ENCODE measurements at places on chromosomes 5 and 9.
A peak's percentile ranks its signal among the peaks of the same experiment; 100 is the strongest.

GRCh38 chr5:147578228-147579024 lies 68.6 kb upstream of the DPYSL3 start:
- DNase-seq = peak; percentile 30

DNA sequence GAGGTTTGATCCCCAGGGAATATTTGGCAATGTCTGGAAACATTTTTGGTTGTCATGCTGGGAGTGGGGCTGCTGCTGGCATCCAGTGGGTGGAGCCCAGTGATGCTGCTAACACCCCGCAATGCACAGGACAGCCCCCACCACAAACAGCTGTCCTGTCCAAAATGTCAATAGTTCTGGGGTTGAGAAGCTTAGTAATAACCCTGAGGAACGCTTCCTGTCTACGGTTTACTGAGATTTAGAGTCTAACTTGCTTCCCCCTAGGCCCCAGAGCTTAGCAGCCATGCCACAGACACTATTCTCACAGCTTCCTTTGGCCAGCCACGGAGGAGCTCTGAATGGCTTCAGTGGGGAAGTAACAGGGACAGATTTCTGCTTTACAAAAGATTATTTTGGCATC lies 66.5 kb downstream of the MSX2 start:
- no peak for DNase-seq

DNA sequence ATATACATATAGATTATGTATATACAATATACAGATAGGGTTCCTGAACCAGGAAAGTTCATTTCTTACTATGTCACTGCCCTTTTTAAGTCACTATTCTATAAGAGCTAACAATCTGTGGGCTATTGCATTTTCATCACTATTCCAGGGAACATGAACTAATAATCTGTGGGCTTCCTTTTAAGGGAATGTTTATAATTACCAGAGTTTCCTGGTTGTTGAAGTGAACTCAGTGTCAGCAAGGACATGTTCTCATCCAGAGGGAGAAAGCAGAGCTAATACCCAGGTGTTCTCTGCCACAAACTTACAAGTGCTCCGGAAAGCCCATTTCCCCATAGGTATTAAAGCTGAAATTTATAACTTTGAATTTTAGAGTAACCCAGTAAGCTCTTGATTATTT lies 69.6 kb downstream of the CWC27 start:
- no peak for DNase-seq

- no peak for DNase-seq
Measured at GRCh38 chr5:172093965-172094364, 87.5 kb upstream of the FBXW11 start.

DNA sequence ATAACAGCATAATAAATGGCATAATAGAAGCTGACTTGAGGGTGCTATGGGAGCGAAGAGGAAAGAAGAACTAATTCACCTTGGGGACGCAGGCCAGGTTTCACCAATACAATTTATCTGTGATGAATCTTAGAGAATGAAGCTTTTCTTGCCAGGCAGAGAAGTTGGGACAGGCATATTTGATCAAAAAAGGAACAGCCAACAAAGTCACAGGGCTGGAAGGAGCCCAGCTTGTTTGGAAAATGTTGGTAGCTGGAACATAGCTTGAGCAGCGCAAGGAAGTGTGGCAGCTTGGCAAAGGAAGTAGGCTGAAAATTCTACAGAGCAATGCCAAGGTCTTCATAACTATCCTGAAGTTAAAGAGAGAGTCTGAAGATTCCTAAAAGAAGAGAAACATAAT lies 181.5 kb upstream of the OR13F1 start:
- DNase-seq = no peak

DNA sequence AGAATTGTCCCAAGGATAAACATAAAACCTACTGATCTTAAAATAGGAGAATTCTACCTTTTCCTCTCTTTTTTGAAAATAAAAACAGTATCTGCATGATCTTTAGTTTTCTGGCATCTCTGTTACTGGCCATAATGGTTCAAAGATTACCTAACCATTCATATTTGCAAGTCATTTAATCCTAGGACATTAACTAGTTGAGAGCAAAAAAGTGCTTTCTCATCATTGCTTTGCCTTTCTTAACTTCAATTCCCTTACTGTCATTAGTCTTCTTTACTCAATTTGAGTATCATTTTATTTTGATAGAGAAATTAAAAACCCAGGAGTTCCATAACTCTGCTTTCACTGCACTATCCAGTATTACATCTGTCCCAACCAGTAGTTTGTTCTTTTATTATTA lies 68.6 kb downstream of the RFX3 start:
- DNase-seq = no peak

GRCh38 chr9:136326061-136326760 lies 1.1 kb upstream of the GPSM1 start:
- DNase-seq = peak; percentile 48

DNA sequence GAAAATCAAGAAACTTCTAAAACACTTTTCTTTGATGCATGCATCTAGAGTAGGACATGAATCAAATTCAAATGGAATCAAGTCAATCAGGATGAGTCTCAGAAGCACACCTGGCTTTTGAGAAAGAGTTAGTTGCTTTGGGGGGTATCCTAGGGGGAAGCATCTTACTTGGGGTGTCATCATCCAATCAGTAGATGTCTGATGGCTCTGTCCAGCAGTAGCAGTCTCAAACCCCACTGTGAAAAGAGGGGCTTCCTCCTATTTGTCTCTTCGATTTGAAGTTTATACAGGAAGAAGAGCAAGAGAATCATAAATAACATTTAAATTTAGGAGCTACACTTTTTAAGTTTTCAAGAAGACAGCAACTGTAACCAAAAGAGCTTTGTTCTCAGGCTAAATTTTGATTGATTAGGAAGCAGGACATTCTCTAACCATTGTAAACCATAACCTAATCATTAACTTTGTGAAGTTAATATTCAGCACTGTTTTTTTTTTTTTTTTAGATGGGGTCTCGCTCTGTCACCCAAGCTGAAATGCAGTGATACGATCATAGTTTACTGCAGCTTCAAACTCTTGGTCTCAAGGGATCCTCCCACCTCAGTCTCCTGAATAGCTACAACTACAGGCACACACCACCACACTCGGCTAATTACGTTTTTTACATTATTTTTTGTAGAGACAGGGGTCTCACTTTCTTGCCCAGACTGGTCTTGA lies 614.7 kb downstream of the CSNK1G3 start:
- DNase-seq = no peak

DNA sequence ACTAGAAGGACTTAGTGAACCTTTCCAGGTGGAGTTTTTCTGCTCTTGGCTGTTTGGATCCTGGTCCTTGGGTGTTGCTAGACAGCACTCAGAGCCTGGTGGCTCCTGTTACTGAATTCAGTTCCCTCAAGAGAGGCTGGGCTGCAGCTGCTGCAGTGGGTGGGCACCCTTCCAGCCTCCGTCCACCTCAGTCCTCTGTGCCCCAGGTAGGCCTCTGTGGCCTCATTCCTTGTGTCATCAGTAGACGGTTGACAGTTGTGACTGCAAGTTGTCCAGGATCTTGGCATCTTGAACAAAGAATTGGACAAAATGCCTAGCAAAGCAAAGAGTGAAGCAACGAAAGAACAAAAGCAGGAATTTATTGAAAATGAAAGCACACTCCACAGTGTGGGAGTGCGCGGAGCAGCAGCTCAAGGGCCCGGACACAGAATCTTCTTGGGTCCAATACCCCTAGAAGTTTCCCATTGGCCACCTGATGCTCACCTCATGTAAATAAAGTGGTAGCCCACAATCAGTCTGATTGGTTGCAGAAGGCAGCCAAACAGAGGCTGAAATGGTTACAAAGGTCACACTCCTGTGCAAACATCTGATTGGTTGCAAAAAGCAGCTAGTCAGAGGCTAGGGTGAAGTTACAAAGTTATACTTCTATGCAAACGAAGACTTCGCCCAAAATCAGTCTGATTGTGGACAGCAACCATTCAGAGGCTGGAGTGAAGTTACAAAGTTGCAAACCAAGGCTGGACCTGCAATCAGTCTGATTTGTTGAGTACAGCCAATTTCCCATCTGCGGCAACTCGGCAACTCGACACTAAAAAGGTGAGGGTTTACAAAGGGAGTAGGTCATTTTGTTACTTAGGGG lies 40.1 kb downstream of the F2R start:
- no peak for DNase-seq

- DNase-seq = no peak
Measured at GRCh38 chr9:128611600-128612394, 44.9 kb downstream of the DYNC2I2 start.

DNA sequence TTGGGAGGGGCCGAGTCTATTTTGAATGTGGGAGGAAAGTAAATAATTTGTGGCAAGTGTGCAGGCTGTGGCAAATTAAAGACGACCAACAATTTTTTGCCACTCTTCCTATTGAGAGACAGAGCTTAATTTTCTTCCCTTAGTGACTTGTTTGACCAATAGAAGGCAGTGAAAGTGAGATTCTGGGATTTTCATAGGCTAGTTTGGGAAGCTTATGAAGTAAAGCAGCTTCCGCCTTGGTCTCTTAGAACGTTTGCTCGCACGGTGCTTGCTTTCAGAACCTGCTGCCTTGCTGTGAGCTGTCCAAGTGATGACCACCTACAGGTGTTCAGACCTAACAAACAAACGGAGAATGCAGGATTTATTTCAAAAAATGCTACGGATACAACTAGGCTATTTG lies 6.7 kb upstream of the OR1N2 start:
- no peak for DNase-seq

DNA sequence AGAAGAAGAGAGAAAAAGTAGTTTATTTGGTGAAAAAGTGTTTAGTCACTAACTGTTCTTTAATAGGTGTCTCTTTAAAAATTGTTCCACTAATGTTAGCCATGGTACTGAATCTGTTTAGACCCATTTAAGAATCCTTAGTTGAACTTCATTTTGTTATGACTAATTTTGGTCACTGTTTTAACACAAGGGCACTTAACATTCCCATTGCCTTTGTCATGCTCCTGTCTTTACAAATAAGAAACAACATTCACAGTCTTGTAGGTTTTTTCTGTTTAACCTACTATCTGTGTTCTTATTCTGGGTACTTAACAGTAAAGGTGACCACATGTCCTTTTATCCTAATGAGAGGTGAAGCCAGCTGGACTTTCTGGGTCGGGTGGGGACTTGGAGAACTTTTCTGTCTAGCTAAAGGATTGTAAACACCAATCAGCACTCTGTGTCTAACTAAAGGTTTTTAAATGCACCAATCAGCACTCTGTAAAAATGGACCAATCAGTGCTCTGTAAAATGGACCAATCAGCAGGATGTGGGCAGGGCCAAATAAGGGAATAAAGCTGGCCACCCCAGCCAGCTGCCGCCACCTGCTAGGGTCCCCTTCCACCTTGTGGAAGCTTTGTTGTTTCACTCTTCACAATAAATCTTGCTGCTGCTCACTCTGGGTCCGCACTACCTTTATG lies 116.7 kb downstream of the WDR70 start:
- no peak for DNase-seq

DNA sequence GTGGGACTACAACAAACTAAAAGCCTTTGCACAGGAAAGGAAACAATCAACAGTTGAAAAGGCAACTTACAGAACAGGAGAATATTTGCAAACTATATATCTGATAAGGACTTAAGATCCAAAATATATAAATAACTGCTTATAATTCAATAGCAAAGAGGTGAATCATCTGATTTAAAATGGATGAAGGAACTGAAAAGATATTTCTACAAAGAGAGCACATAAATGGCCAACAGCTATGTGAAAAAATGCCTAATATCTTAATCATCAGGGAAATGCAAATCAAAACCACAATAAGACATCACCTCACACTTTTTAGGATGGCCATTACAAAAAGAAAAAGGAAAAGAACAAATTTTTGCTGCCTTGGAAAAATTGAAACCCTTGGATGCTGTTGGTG lies 100.4 kb downstream of the LURAP1L start:
- DNase-seq = no peak

DNA sequence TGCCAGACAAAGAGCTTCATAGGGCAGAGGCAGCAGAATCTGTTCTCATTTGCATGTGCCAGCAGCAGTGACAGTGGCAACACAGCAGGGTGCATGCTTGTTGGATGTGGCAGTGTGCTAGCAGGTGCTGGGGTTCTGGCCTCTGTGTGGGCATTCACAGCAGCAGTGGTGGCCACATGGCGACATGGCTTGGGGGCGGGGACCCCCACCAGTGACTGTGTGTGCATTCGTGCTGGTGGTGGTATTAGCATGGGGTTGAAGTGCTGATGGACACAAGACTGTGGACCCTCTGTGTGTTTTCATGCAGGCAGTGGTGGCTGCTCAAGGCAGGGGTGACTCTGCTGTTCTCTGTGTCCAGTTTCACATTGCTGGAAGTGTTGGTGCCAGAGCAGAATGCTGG lies 183.2 kb upstream of the PDE4D start:
- no peak for DNase-seq

- DNase-seq = no peak
Measured at GRCh38 chr9:135821733-135822373, 85.5 kb downstream of the CAMSAP1 start.

Measured in renal cortex interstitium (tissue), 15 donors.